Endothelial cell (in vitro differentiated cells): ENCODE measurements at places on chromosomes 5 and 9. TPM values are rescaled to one million over a fixed set of nuclear protein-coding genes. Genes with fewer than 3 reads are reported as not detected.

The PDE6A gene
- total RNA-seq = not detected

DNA sequence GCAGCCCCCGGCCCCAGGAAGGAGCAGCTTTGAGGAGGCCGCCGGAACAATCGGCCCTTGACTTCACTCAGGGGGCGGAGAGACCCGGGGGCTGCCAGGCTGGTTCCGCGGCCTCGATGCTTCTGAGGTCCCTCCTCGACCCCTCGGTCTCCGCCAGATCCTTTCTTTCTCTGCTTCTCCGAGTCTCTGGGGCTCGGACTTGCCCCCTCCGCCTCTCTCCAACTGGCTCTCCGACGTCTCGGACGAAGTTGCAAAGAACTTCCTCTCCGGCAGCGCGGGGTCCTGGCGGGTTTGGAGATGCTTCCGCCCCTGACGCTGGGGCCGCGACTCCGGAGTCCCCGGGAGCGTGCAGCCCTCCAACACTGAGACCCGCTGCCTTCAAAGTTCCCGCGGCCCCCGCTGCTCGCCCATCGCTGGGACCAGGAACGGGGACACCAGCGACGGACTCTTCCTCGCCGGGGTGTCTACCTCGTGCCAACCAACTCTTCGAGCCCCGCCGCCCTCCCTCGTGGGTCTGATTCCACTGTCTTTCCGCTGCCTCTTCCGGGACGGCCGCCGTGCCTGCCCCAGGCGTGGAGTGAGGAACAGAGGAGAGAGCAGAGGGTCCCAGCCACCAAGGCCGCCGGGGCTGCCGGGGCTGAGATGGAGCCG is 7.0 kb downstream of the PAX5 start:
- H3K27ac ChIP-seq = no peak overlapping the region
- H3K27me3 ChIP-seq = peaks cover 33% of the 10 kb centered on the region
- peaks cover 27% of the 10 kb centered on the region for H3K4me1 ChIP-seq
- peak; percentile 26 for DNase-seq
- no peak overlapping the region for H3K4me3 ChIP-seq

DNA sequence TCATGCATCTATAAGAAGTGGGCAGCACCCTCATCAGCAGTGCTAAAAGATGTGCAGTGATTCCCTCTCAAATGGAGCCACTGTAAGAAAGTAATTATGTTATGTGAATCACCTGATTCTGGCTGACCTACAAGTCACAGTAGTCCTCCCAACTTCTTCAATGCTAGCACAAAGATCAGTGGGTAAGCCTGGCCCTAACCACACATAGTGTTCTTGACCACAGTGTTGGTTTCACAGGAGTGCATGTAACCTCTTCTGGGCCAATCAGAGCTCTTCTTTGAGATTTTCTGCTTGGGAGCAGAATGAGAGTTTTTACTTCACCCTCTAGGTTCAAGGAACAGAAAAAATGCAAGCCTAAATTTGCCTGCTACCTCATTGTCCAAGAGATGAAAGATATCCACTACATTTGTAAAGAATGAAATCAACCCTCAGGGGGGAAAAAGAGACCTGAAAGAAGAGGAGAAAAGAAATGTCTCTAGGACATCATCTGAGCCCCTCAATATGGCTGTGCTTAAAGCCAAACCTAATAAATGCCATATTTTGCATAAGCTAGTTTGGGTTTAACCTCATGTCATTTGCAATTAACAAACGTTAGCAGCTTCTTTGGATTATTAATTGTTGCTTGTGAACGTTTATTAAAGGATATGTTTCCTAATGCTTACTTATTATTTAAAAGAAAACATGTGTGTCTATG is 65.3 kb upstream of the ADRB2 start:
- H3K27me3 ChIP-seq = no peaks in the 10 kb centered on the region
- H3K36me3 ChIP-seq = no peaks in the 10 kb centered on the region
- H3K4me3 ChIP-seq = no peak overlapping the region
- H3K4me1 ChIP-seq = no peaks in the 10 kb centered on the region
- no peak overlapping the region for H3K27ac ChIP-seq
- DNase-seq = no peak

The IL5 gene
- total RNA-seq = not detected

- H3K27ac ChIP-seq = no peak overlapping the region
- H3K4me1 ChIP-seq = peaks cover 23% of the 10 kb centered on the region
- peaks cover 9% of the 10 kb centered on the region for H3K27me3 ChIP-seq
- no peak for DNase-seq
- H3K36me3 ChIP-seq = peaks cover under 1% of the 10 kb centered on the region
Observed at GRCh38 chr5:139182528-139183296, 15.5 kb downstream of the SIL1 start.

DNA sequence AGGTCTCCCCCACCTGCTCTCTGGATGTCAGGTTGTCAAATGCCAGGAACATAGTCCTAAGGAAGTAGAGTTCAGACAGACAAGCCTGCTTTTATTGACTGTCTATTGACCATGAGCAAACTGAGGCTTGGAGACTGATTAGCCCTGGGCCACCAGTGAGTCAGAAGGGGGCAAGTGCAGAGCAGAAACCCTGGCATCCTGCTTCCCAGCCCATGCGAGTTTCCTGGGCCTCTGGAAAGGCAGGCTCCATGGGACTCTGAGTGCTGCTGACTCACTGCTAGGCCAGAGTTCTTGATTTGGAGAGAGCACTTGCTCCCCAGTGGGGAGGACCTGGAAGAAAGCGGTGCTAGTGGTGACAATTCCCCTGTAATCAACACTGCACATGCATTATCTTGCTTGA is 2.8 kb upstream of the HBEGF start:
- H3K27ac ChIP-seq = no peak overlapping the region
- H3K4me1 ChIP-seq = peaks cover 31% of the 10 kb centered on the region
- H3K36me3 ChIP-seq = no peaks in the 10 kb centered on the region
- peaks cover 5% of the 10 kb centered on the region for H3K27me3 ChIP-seq

DNA sequence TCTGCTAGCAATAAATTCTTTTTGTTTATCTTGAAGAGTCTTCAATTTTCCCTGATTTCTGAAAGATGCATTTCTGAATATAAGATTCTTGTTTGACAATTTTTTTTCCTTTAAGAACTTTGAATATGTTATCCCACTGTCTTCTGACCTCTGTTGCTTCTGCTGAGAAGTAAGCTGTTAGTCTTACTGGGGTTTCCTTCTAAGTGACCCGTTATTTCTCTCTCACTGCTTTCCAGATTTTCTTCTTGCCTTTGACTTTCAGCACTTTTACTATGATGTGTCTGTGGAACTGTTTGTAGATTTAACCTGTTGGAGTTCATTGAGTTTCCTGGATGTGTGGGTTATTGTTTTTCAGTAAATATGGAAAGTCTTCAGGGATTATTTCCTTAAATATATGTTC is 205.3 kb upstream of the NFIL3 start:
- H3K4me1 ChIP-seq = no peaks in the 10 kb centered on the region
- no peak for DNase-seq
- H3K27me3 ChIP-seq = peaks cover 4% of the 10 kb centered on the region
- no peaks in the 10 kb centered on the region for H3K36me3 ChIP-seq
- no peak overlapping the region for H3K27ac ChIP-seq
- no peak overlapping the region for H3K4me3 ChIP-seq

GRCh38 chr9:113886026-113886369 is 9.9 kb downstream of the ZNF618 start:
- no peak overlapping the region for H3K4me3 ChIP-seq
- DNase-seq = no peak
- peaks cover 9% of the 10 kb centered on the region for H3K4me1 ChIP-seq
- H3K27me3 ChIP-seq = no peaks in the 10 kb centered on the region
- H3K36me3 ChIP-seq = peaks cover 23% of the 10 kb centered on the region

GRCh38 chr9:116697362-116697761 is 10.3 kb downstream of the TRIM32 start:
- H3K4me3 ChIP-seq = no peak overlapping the region
- H3K27ac ChIP-seq = no peak overlapping the region
- DNase-seq = no peak
- H3K36me3 ChIP-seq = peaks cover 21% of the 10 kb centered on the region
- no peaks in the 10 kb centered on the region for H3K4me1 ChIP-seq

GRCh38 chr5:160260006-160260775 is 30.9 kb downstream of the FABP6 start:
- H3K27me3 ChIP-seq = peaks cover 10% of the 10 kb centered on the region
- H3K4me1 ChIP-seq = peaks cover 40% of the 10 kb centered on the region
- peak overlapping the region; percentile 62 for H3K27ac ChIP-seq
- H3K36me3 ChIP-seq = peaks cover 37% of the 10 kb centered on the region
- H3K4me3 ChIP-seq = peak overlapping the region; percentile 22
- DNase-seq = no peak

DNA sequence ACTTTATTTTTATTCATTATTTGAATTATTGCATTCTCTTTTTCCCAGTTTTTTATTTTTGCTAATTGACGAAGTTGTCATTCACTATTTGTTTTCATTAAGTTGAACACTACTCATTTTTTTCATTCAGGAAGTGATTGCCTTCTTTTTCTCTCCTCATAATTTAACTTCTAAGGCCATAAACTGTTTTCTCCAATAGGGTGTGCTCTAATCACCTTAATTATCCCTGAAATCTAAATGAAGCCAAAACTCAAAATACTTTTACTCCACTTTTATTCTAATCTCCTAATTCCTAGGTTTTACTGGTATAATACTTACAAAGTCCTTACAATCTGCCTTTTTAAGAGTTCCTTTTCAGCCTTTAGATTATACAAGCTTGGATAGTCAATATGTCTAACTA is 2.9 kb upstream of the OR13C2 start:
- no peak overlapping the region for H3K27ac ChIP-seq
- no peaks in the 10 kb centered on the region for H3K27me3 ChIP-seq
- no peak for DNase-seq

DNA sequence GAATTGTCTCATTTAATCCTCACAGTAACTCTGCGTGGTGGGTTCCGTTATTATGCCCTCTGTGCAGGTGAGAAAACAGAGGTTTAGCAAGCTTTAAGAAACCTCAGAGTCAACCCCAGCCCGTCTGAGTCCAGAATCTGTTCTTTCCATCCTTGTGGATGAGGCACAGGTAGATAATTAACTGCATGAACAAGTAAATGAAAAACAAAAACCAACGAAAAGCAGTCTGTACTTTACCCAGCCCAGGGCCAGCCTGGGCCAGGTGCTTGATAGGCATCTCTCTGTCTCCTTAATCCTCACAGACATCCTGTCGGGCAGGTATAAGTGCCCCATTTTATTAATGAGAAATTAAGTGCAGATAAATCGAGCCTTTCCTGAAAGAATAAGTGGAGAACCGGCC is 25.3 kb upstream of the CXCL14 start:
- H3K36me3 ChIP-seq = no peaks in the 10 kb centered on the region
- H3K4me1 ChIP-seq = peaks cover 9% of the 10 kb centered on the region
- no peak overlapping the region for H3K27ac ChIP-seq
- H3K27me3 ChIP-seq = peaks cover 9% of the 10 kb centered on the region
- DNase-seq = no peak
- H3K4me3 ChIP-seq = no peak overlapping the region

DNA sequence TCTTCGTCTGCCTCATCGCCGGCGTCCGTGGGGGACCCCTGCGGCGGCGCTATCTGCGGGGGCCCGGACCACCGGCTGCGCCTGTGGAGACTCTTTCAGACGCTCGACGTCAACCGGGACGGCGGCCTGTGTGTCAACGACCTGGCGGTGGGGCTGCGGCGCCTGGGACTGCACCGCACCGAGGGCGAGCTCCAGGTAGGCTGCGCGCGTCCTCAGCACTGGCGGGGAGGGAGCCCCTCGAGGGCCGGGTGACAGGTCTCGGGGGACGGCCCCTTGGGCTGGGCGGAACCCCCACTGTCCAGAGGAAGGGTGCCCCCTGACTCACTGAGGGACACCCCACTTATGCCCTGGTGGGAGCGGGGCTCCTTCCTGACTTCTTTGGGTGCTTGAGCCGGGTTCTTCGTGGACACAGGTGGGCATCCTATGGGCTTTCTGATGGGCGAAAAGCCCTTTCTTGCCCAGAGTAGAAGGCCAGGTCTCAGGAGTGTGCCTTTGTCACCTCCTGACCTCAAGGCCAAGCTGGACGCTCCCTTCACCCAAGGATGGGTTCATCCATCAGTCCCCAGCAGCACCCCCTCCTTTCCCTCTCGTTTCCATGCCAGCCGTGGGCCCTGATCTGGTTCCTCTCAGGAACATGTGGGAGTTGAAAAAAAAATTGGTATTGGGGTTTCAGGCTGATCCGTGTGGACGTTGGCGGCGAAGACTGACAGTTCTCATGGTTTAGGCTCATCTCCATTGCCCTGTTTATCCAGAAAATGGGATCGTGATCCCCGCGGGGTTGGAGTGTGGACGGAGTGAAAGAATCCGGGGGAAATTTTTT is 564 bp downstream of the SLC25A25 start:
- DNase-seq = no peak
- peaks cover 9% of the 10 kb centered on the region for H3K27me3 ChIP-seq
- peaks cover 4% of the 10 kb centered on the region for H3K36me3 ChIP-seq
- peak overlapping the region; percentile 79 for H3K27ac ChIP-seq

The CCNI2 gene
- not detected for total RNA-seq

The UGT3A2 gene
- total RNA-seq = 7.2 TPM

The ZNF366 gene
- 23.3 TPM for total RNA-seq

- peak overlapping the region; percentile 63 for H3K27ac ChIP-seq
- no peak for DNase-seq
- H3K27me3 ChIP-seq = peaks cover 26% of the 10 kb centered on the region
- peaks cover 3% of the 10 kb centered on the region for H3K36me3 ChIP-seq
Observed at GRCh38 chr9:34382054-34382453, 5.4 kb upstream of the MYORG start.

GRCh38 chr5:178462076-178462475 is 128.1 kb downstream of the COL23A1 start:
- peaks cover 9% of the 10 kb centered on the region for H3K27me3 ChIP-seq
- peaks cover 33% of the 10 kb centered on the region for H3K4me1 ChIP-seq
- H3K4me3 ChIP-seq = no peak overlapping the region
- peaks cover 5% of the 10 kb centered on the region for H3K36me3 ChIP-seq

DNA sequence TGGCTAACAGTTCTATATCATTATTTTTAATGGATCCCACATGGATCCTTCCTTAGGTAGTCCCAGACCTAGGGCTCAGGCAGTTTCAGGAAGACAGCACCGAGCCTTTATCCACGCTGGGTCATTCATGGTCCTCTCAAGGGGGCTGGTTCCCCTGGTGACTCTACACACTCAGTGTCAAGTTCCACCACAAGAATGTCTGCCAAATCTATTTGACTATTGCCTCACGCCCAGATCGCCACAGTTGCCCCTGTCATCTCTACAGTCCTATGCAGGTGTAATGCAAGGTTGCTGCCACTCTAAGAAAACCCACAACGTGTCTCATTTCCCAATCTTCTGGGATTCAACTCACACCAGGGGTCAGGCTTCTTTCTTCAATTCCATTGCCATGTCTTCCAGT is 8.0 kb upstream of the ZNF366 start:
- DNase-seq = no peak
- no peak overlapping the region for H3K4me3 ChIP-seq
- H3K4me1 ChIP-seq = peaks cover 10% of the 10 kb centered on the region

DNA sequence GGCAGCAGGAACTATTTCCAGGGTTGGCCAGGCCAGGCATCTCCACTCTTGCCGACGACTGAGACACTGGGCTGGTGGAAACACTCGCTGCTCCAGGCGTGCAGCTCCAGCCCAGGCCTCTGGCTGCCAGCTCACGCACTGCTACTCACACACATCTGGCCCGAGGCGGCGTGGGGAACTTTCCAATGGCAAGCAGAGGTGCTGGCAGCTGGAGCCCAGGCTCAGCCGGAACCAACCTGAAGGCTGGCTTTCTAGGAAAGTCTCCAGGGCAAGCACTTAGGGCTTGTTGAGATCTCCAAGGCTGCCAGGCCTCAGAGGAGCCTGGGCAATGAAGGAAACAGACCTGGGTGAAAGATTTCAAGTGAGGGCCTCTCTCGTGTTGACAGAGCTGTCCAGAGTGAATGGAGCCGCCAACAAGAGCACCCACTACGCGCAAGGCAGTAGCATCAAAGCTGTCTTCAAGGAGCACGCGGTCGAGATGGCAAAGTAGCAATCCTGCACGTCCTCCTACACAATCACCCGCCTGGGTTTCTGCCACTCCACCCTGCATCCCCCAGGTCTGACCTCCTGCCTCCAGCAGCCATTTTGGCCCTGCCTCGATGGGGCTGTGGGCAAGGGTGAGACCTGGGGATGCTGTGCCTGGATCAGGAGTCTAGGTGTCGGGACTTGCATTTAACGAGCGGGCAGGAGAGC is 14.4 kb downstream of the SH3PXD2B start:
- H3K36me3 ChIP-seq = no peaks in the 10 kb centered on the region
- H3K4me1 ChIP-seq = peaks cover 3% of the 10 kb centered on the region

The SURF6 gene
- total RNA-seq = 21.7 TPM

The PCDHB4 gene
- total RNA-seq = 2.3 TPM
